NCI-H146 (cell line): ENCODE measurements at places on chromosomes 4 and X.

GRCh38 chr4:177275999-177276398 is 33.7 kb upstream of the NEIL3 start:
- no peak for DNase-seq

- DNase-seq = no peak
Measured at GRCh38 chr4:58602022-58602421, 1491.8 kb upstream of the IGFBP7 start.

- no peak for DNase-seq
Measured at GRCh38 chr4:39706334-39706733, 8.4 kb downstream of the UBE2K start.

- DNase-seq = no peak
Measured at GRCh38 chr4:146317783-146318182, 103.4 kb downstream of the REELD1 start.

DNA sequence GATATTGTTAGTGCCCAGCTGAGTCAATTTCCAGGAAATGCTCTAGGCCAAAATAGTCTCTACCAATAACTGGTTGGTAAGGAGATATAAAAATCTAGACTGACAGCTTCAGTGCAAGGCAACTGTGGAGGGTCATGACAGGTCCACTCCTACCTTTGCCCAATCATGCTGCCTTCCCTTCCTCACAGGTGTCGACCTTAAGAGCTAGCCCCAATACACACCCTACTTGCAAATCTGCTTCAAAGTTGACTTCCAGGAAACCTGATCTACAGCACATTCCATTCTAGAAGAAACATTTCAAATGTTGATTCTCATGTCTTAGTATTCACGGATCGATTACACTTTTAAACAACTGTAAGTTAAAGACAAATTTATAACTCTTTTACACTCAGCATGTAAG is 1455.5 kb downstream of the TECRL start:
- no peak for DNase-seq

DNA sequence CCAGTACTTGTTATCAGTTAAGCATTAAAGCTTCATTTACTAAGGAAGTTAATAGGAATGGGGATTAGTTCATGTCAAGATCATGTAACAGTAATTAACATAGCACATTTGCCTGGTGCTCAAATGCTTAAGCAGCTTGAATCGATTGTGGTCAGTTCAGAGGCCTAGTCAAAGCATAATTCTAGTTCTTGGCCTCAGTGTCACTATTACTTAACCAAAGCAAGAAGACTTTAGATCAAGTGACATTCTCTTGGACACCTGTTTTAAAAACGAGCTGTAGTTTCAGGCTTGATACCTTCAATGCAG is 115.2 kb upstream of the BMPR1B start:
- no peak for DNase-seq

DNA sequence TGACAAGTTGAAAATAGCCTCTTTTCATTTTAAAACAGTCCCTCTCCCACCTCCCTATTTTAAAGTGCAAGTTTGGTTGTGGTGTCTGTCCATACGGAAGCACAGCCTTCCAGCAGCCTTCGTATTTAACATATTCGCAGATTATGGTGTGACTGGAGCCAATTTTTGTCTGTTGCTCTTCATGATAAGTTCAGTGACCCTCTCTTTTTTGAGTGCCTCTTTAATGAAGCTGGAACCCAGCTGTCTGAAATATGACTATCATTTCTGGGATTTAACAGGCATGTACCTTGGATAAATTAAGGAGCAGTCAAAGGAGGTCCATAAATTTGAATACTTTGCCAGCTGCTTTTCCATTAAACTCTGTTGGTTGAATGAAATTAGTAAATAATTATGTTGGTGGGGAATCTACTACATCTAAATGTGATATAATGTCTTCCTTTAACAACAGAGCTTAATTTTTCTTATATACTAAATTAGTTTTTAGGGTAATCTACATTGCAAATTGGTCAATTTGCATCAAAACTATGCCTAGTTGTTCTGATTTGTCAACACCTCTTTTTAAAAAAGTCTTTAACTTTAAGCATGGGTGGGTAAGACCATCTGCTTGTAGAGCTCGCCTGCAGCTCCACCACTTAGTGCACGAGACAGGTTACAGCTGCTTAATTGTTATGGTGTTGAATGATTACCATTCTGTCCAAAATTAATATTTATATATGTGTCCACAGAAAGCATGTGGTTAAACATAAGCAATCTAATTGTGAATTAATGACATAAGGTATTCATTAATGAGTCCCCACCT is 216.6 kb downstream of the DCTD start:
- no peak for DNase-seq

- DNase-seq = no peak
Measured at GRCh38 chrX:77431227-77431626, 16.0 kb upstream of the FGF16 start.

DNA sequence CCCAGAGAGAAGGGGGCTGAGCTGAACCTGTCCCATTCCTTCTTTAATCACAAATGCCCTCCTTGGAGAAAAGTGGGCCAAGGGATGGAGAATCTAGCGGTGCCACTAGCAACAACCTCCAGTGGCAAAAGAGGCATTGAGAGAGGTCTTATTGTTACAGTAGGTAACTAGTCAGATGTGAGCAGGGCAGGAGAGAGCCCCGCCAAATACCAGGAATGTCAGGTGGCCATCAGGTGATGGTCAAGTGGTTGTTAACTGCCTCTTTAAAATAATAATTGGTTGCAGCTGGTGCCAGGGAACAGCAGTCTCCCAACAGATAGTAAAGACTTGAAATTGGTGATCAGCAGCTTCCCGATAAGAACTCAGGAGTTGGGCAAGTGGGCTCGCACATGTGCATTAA is 116.1 kb downstream of the EVC2 start:
- no peak for DNase-seq

DNA sequence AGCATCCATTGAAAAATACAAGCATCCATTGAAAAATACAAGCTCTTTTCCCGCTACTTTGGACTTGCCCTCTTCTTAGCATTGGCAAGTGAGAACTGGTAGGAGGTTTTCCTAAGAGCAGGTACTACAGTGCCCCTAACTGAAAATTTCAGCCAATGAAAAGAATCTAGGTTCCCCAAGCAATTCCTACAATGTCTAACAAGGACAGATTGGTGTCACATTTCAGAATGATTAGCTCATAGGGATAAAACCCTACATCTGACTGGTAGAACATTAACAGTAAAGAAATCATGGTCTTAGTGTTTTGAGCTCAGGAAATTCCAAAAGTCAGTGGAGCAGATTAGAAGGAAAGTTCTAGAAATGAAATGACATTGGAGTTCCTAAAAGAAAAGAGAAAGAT is 68.6 kb upstream of the QRFPR start:
- DNase-seq = no peak

GRCh38 chr4:69684804-69685203 is 31.8 kb upstream of the UGT2A1 start:
- peak; percentile 81 for DNase-seq

DNA sequence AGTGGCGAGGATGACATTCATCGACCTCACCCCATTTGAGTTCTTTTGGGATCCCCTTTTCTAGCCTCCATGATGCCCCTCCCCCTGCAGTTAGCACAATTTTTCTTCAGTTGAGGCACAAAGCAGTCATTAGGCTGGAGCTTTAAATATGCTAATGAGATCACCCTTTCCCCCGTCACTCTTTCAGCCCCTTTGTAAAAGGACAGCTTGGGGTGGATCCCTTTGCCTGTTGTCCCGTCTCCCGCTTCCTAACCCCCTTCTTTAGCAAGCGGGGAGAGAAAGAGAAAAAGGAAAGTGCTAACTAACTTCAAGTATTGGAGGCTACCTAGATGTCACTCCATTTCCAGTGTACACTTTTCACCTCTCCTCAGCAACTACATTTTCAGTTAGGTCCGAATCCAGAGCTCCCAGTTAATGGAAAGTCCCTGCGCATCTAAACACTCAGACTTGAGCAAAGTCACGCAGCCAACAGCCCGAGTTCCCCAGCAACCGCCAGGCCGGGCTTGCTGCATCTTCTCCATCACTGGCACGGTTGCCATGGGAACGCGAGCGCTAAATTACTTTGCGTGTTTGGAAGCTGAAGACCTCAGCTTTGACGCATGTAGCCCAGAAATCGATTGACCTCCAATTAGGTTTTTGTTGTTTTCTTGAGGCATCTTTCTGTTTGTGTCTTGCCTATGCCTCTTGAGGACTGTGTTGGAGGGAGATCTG is 76.8 kb downstream of the RTL5 start:
- DNase-seq = no peak

GRCh38 chr4:114132830-114133229 is 153.4 kb upstream of the ARSJ start:
- DNase-seq = no peak
